Lung (tissue), 17 donors: ENCODE measurements at places on chromosomes 12 and 14. TPM values are rescaled to one million over a fixed set of nuclear protein-coding genes. Genes with fewer than 3 reads are reported as not detected.

DNA sequence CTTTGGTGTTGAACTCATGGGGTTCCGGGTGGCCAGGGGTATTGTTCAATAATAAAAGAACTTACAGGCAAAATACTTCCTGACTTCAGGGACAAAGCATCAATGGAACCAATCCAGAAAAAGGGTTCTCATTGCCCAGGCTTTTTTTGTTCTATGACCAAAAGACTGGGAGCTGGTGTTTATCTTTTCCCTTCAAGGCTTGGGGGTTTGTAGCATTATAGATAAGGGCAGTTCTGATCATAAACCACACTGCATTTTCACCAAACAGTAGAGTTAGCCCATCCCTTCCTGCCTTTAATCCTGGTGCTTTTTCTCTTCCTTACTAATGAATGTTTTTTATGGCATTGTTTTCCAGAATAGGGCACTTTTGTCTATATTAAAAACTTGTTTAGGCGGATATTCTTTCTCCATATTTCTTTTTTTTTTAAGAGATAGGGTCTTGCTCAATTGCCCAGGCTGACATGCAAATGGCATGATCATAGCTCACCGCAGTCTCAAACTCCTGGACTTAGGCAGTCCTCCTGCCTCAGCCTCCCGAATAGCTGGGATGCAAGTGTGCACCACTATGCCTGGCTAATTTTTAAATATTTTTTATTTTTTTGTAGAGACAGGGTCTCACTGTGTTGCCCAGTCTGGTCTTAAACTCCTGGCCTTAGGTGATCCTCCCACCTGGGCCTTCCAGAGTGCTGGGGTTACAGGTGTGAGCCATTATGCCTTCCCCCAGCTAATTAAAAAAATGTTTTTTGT is 9.7 kb downstream of the FUT8 start:
- no peak for DNase-seq

Gene PTCSC3
- polyA plus RNA-seq = 0.60 TPM

- peak; percentile 77 for DNase-seq
Measured at GRCh38 chr12:10366875-10367274, 23.0 kb downstream of the KLRK1 start.

- DNase-seq = no peak
Measured at GRCh38 chr12:3106579-3106978, 29.4 kb downstream of the TSPAN9 start.

GRCh38 chr12:96434107-96434506 is 33.9 kb upstream of the CDK17 start:
- no peak for DNase-seq

- DNase-seq = no peak
Measured at GRCh38 chr14:92719890-92720323, 28.5 kb downstream of the LGMN start.

Gene AICDA
- polyA plus RNA-seq = 0.14 TPM

Gene AKAP5
- 0.15 TPM for polyA plus RNA-seq

DNA sequence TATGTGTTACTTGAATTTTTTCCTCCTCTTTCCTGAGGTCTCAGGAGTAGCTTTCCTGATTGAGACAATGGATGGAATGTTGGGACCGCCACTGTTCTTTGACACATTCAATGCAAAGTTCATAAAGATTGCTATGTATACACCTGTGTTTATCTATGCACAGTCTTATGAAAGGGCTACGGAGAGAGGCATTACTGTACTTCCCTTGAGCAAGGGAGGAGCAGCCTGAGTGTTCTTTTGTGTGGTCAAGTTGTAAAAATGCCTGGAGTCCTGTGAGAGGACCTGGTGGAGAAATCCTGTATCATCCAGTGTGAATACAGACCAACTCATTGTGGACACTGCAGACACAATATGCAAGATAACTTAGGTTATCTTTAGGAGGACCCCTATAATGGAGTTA is 1.2 kb downstream of the SRGAP1 start:
- peak; percentile 26 for DNase-seq

DNA sequence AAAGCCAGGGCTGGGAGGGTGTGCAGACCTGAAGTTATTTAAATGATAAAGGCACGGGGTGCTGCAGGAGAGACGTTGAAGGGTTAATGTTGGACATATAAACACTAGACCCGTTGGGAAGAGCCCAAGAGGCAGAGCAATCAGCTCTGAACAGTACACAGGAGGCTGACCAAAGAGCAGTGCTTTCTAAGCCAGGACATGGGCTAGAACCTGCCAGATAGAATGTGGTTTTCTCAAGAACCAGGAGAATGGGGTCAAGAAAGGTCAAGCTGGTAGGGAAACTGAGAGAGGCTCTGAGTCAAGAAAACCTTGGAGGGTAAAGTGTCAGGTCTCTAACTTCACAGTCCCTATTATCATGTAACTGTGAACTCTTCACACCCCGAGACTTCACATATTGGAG is 143.2 kb upstream of the EEA1 start:
- no peak for DNase-seq
